Transverse colon (tissue), 4 donors: ENCODE measurements at places on chromosomes 11 and 22. TPM values are rescaled to one million over a fixed set of nuclear protein-coding genes. Genes with fewer than 3 reads are reported as not detected.

The HEPACAM gene
- total RNA-seq, result 0.14 TPM

The DPP3 gene
- total RNA-seq, result 72.6 TPM

The ANKK1 gene
- total RNA-seq, result not detected

The GRM5 gene
- not detected for total RNA-seq

The CNIH2 gene
- not detected for total RNA-seq

The SYT12 gene
- not detected for total RNA-seq

The TMEM151A gene
- 0.55 TPM for total RNA-seq

The GDPD4 gene
- total RNA-seq, result not detected

The SBF2 gene
- 46.4 TPM for total RNA-seq

The DDT gene
- 267 TPM for total RNA-seq

The CNGA4 gene
- total RNA-seq, result 0.14 TPM

- no peak for DNase-seq
Measured at GRCh38 chr11:1041471-1041870, 5.0 kb upstream of the MUC6 start.

DNA sequence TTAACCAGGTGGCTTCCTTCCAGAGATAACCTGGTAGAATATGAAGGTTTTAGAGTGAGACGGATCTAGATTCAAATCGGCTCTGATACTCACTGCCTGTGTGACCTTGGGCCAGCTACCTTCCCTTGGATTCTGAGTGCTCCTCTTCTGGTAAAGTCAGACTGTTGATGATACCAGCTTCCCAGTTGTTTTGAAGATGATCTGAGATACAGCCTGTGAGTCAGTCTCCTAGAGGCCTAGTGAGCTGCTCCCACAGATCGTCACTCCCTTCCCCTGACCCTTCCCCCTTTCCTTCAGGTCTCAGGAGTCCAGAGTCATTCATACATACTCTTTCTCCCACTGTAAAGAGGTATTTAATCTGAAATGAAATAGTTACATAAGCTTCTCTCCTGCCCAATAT, 207.8 kb downstream of the GRIK4 start:
- DNase-seq, result no peak

- no peak for DNase-seq
Measured at GRCh38 chr11:69567951-69568808, 72.8 kb upstream of the CCND1 start.

DNA sequence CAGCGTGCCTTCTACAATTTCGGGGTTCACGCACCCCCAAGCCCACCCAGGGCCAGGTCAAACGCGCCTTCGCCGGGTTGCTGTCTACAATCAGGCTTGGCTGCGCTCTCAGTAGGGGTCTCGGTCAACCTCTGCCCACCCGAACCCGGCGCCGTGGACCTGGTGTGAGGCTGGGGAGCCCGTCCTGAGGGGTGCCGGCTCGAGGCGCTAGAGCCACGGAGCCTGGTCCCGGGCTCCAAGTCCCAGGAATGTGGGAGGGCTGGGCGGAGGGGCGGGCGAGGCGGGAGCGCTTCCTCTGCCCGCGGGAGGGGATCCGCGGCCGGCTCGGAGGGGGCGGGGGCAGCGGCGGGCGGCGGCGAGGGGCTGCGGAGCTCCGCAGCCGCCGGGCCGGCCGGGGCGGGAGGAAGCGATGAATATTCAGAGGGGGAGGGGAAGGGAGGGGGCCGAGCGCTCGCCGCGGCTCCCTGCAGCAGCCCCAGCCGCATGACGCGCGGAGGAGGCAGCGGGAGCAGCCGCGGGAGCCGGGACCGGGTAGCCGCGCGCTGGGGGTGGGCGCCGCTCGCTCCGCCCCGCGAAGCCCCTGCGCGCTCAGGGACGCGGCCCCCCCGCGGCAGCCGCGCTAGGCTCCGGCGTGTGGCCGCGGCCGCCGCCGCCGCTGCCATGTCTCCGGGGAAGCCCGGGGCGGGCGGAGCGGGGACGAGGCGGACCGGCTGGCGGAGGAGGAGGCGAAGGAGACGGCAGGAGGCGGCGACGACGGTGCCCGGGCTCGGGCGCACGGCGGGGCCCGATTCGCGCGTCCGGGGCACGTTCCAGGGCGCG, at the start of gene PTPRJ:
Gene PTPRJ, plus strand, starts transcription at position 472 of the 819 bp plus-strand sequence. CDS start 354 bp downstream, outside the sequence.
- peak; percentile 63 for DNase-seq

DNA sequence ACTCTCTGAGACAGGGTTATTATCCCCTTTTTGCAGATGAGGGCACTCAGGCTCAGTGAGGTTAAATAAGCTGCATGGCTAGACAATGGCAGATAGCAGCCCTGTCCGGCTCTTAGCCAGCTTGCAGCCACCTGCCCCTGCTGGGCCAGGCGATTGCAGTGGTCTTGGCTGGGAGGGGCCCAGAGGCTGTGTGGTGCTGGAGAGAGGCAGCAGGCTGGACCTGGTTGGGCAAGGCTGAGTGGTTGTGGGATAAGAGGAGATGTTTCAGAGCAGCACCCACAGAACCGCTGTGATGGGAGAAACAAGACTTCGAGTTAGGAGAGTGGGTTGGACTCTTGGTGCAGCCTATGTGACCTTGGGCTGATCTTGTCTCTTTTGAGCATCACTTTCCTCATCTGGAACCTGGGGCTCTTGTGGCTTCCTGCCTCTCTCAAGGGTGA, 25.5 kb downstream of the PTPRJ start:
- DNase-seq, result no peak

DNA sequence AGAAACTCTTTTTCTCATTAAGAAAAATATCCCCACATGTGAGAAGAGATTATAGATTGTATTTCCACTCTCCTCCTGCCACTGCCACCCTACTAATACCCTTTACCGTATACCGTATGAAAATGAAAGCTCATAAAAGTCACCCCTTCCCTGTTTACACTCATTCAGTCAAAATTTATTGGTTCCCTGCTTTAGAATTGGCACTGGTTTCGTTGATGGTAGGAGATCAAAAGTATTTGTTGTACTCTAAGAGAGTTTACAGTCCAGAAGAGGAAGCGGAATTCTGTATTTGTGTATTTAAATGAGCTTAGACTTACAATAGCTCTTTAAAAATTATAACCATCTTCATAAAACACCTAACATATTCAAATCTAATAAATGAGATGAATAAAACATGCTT, 68.2 kb downstream of the BBOX1 start:
- no peak for DNase-seq

GRCh38 chr22:37896939-37897338, 9.2 kb upstream of the MICALL1 start:
- DNase-seq, result no peak

DNA sequence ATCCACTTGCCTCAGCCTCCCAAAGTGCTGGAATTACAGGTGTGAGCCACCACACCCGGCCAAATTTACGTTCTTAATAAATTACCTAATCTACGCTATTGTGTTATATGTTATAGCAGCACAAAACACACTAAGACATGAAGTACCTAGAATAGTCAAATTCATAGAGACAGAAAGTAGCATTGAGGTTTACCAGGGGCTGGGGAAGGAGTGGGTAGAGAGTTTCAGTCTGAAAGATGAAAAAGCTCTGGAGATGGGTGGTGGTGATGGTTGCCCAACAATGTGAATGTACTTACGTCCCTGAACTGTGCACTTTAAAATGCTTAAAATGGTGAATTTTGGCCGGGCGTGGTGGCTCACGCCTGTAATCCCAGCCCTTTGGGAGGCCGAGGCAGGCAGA, 65.7 kb upstream of the NUP50 start:
- DNase-seq, result no peak

DNA sequence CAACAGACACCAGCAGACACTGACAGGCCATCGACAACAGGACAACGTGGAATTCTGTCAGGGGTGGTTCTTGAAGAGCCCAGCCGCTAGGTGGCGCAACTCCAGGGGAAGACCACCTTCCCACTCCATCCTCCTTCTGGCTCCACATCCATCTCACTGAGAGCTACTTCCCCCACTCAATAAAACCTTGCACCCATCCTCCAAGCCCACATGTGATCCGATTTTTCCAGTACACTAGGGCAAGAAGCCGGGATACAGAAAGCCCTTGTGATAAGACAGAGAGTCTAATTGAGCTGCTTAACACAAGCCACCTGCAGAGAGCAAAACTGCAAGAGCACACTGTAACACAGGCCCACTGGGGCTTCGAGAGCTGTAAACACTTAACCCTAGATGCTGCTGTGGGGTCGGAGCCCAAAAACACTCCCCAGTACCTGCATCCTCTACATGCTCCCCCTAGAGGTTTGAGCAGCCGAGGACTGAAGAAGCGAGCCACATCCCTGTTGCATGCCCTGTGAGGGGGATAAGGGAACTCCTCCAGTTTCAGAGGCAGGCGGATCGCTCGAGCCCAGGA, 11.5 kb upstream of the RAB39A start:
- DNase-seq, result peak; percentile 28

DNA sequence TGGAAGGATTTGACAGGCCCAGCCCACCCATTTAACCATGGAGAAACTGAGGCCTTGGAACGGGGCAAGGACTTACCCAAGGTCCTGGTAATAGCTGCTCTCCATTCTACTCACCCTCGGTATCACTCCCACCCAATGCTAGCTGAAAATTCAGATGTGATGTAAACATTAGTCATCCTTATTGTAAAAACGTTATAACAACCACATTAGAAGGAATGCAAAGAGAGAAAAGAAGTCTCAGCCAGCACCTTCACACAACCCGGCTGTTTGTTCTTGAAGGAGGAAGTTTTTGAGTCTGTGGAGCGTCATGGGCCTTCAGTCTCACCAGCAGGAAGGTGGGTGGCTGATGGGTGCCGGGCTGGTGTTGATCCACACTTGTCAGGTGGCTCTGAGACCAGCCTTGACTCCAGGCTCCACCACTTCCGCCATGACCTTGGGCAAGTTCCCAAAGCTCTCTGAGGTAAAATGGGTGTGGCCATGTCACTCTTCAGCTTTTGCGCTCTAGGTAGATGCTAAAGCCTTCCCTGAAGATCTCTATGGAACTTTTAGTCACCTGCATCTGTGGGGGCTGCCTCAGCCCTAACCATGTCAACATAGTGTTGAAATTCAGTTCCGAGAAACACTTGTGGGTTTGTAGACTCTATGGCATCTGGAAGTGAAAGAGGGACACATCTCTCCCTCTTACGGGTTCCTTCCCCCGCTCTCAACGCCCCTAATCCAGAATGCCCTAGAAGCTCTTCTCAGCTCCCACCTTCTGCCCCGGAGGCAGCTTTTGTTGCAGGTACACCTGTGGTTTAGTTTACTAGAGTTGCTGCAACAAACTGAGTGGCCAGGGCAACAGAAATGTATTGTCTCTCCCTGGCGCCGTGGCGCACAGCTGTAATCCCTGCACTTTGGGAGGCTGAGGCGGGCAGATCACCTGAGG, 14.8 kb downstream of the CD6 start:
- DNase-seq, result peak; percentile 65

DNA sequence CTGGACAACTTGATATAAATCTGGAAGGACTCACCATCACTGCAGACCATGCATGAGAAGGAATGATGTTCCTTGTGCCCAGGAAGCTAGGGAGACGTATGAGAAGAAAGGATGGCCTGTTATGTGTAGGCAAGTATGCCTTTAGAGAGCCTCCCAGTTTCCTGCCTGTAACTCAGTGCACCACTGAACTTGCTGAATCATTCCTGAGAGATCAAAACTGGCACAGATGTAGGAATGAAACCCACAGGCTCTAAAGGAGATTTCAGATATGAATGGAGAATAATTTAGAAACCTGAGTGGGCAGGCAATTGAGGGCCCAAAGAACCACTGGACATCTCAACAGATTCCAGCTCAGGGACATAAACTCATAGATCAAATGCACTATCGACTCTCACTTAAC, 38.4 kb upstream of the PRSS23 start:
- no peak for DNase-seq

GRCh38 chr22:19578180-19579004, 54.2 kb upstream of the CLDN5 start:
- no peak for DNase-seq

- DNase-seq, result no peak
Measured at GRCh38 chr11:117281159-117281558, 10.0 kb upstream of the BACE1-AS start.

GRCh38 chr11:58525037-58525614, 17.2 kb upstream of the OR5B21 start:
- no peak for DNase-seq

GRCh38 chr11:64057890-64058289, 22.2 kb downstream of the FLRT1 start:
- no peak for DNase-seq

DNA sequence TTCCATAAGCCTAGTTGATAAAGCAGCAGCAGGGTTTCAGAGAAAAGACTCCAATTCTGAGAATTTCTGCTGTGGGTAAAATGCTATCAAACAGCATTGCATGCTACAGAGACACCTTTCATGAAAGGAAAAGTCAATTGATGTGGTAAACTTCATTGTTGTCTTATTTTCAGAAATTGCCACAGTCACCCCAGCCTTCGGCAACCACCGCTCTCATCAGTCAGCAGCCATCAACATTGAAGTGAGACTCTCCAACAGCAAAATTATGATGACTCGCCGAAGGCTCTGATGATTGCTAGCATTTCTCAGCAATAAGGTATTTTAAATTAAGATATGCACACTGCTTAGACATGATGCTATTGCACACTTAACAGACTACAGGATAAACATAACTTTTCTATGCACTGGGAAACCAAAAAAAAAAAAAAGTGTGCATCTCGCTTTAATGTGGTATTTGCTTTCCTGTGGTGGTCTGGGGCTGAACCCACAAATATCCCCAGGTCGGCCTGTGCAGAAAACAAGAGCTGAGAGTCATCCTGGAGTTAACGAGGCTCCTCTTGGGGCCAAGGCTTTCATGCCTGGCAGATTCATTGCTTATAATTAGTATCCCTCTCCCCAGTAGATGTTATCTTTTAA, 192.1 kb downstream of the CTTN start:
- DNase-seq, result no peak

GRCh38 chr11:61062181-61062930, 39.9 kb upstream of the CD5 start:
- DNase-seq, result no peak

- no peak for DNase-seq
Measured at GRCh38 chr11:11022125-11022730, 164.4 kb upstream of the ZBED5 start.

DNA sequence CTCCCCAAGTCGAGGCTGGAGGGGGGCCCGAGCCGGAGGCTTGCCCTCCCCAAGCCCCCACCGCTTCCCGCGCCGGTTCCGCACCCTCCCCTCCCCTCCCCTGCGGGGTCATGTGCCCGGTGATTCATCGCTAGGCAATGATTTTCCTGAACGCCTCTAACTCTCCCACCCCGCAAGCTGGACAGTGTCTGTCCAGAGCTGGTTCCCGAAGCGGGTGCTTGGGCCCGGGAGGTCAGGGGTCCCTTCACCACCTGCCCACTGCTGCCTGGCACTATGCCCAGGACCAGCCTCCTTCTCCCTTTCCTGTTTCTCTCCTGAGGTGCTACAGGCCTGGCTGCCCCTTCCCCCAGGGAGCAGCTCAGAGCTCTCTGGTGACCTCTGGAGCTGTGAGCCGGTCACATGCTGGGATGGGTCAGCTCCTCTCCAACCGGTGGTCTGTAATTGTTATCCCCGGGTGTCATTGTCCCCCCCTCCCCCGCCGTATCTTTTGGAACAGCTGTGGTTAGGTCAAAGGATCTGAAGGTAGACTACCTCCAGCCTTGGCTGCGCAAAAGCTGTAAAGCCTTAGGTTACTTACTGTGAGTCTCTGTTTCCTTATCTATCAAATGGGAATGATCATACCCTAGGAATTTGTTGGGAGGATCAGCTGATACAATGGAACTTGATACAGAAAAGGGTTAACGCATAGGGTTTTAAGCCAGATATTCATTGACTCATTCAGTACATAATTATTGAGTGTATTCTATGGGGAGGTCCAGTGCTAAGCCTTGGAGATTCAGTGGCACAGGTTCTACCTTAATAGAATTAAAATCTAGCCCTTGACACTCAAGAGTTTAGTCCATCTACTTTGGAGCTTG, 753 bp downstream of the STX3 start:
- DNase-seq, result peak; percentile 87
